NCI-H460 (cell line): ENCODE measurements at places on chromosomes 7 and 10.

DNA sequence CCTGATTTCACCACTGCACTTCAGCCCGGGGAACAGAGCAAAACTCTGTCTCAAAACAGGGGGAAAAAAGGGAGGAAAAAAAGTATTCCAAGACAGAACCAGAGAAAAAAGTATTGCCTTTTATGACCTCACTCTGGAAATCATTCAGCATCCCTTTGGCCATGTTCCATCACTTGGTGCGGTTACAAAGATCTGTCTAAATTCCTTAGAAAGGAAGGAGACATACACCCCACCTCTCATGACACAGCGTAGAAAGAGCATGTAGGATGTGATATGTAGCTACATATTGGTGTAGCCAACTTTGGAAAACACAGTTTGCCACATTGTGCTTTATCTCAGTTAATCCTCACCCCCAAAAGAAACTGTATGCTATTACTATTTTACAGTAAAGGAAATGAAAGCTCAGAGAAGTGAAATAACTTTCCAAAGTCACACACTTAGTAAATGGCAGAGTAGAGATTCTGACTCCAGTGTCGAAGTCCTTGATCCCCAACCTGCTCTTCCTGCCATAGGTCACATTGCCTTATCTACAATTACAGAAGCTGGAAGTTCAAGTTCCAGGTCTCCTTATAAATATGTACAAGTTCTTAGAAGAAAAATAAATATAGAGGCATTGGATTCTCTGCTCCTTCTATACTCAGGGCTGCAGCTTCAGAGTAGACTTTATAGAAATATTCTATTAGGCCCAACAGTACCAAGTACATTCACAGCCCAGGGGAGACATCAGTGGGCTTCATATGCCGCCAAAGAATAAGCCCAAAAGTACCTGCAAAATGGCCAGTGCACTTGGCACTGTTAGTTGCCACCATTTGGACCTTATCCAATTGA lies 91.6 kb upstream of the KMT2E start:
- DNase-seq, result no peak

DNA sequence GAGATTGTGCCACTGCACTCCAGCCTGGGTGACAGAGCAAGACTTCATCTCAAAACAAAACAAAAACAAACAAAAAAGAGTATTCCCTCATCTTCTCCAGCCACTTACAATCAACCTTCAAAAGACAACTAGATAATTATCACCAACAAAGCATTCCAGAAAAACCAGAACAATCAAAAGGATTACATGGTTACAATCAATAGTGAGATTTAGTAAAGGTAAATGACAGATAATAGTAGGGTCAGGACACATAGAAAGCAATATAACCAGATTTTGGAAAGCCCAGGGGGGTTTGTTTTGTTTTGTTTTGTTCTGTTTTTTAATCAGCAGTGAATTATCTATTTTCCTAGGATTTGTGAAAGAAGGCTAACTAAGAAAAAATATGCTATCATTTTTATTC lies 91.0 kb upstream of the PTN start:
- no peak for DNase-seq

DNA sequence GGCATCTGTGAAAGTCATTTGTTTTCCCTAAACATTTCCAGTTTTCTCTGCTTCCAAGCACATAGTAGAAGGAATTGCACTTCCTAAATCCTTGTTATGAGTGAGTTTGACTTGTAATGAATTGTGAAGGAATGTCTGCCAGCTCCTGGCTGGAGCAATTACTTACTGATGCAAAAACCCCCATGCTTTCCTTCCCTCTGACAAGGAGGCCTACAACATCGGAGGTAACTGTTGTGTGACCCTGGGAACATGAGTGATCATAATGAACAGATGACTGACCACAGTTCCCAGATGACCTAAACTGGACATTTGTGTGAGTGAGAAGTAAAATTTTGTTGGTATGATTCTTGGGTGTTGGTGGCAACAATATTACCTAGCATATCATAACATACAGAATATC lies 21.4 kb upstream of the CPVL start:
- no peak for DNase-seq

- DNase-seq, result no peak
Measured at GRCh38 chr10:107022600-107023354, 141.7 kb downstream of the SORCS1 start.

DNA sequence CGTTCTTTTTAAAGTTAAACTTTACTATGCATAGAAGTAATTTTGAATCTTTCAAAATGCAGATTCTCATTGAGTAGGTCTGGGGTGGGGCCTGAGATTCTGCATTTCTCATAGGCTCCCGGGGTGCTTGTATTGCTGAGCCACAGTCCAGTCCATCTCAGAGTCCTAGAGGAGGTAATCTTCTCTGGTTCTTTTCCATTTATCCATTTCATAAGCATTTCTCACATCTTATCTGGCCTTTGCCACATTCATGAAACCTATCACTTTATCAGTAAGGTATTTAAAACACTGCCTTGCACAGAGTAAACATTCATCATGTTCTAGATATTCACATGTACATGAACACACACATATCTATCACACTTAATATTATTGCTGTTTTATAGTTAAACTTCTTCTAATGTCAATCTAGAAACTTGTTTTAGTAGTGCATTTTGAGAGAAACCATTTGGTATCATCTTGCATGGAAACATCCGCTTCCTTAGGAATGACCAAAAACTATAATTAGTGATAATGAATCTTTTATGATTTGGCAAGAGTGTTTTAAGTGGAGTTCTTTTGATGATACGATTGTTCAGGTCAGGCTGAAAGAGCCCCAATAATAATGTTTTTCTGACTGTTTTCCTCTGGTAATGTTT lies 12.0 kb downstream of the GNAI1 start:
- DNase-seq, result no peak

- no peak for DNase-seq
Measured at GRCh38 chr10:102457591-102458150, 6.3 kb upstream of the C10orf95 start.

DNA sequence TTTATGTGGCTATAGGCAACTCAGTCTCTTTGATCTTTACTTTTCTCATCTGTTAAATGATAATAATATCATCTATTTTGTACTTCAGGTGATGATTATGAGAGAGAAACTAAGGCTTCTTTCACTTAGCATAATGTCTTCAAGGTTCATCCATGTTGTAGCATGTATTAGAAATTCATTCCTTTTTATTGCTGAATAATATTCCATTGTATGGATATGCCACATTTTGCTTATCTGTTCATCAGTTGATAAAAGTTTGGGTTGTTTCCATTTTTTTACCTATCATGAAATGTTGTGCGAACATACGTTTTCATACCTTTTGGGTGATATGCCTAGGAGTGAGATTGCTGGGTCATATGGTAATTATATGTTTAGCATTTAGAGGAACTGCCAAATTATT lies 7.2 kb upstream of the CDK13 start:
- DNase-seq, result no peak

- DNase-seq, result no peak
Measured at GRCh38 chr10:60942134-60942787, 1.7 kb downstream of the RHOBTB1 start.

- no peak for DNase-seq
Measured at GRCh38 chr7:44461387-44461786, 29.1 kb downstream of the NUDCD3 start.

- no peak for DNase-seq
Measured at GRCh38 chr7:5383314-5384098, 40.1 kb downstream of the TNRC18 start.

GRCh38 chr10:60258429-60258797 lies 131.3 kb downstream of the ANK3 start:
- DNase-seq, result no peak
